ENCODE measurements at places on chromosomes 1 and 21.

DNA sequence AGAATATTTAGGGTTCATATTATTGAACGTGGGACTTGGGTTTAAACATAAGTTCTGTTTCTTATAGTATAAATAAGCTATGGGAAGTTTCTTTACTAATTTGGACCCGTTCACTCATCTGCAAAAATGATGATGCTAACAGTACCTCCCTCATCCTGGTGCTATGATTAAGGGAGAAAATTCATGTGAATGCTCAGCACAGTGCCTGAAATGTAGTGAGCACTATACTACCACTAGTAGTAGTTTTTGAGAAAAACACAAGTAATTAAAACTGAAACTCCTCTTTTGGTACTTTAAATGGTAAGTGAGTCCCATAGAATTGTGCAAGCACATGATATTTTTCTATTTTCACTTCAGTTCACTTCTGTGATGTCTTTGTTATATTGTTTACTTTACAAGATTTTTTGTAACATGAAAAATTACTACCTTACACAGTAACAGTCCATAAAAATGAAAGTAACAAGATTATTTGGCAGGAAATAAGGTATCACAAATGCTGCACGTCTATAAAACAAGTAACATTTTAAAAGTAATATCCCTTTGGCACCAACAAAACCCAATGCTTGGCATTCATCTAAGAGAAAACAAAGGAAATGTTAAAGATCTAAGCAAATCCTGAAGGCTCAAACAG lies 11.3 kb upstream of the PTPRC start:
- no peak for DNase-seq

DNA sequence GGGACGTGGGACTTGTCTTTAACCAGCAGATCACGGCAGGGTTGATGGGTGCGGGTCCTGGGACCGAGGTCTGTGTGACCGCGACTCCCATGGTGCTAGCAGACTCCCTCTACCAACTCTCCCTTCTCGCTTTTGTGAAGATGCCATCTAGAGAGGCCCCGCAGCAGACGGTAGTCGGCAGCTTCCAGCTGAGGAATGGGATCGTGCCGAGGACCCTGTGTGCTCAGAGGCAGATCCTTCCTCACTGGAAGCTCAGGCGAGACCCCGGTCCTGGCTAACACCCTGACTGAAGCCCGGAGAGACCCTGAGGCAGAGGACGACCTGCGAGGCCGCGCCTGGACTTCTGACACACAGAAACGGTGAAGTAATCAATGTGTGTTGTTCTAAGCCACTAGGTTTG lies 12.5 kb upstream of the SPATC1L start:
- DNase-seq = no peak

DNA sequence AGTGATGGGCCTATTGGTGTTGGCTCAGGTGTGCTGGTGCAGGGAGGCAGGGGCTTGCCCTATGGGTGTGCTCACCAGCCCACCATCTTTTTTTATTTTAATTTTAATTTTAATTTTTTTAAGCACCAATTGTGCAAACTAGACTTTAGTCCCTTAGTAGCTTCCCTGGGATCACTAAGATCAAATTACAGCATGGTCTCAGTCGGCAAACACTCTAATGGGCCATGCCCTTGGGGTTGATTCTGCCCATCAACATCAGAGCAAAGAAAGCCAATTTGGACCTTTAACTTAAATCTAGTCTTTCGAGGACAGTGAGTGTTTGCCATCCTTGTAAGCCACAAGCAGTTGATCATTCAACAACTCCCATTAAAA lies 64.7 kb upstream of the KCNE2 start:
- DNase-seq = no peak

- no peak for DNase-seq
Measured at GRCh38 chr1:29506678-29507225, 270.4 kb downstream of the PTPRU start.

All from GM18507 (cell line).